Renal pelvis (tissue), 12 donors: ENCODE measurements at places on chromosomes 2 and 18. TPM values are rescaled to one million over a fixed set of nuclear protein-coding genes. Genes with fewer than 3 reads are reported as not detected.

RASGRP3 gene
- 25.3 TPM for polyA plus RNA-seq

ANKRD12 gene
- 29.9 TPM for polyA plus RNA-seq

EMILIN2 gene
- polyA plus RNA-seq, result 14.5 TPM

KCNG2 gene
- polyA plus RNA-seq, result 0.71 TPM

CCDC121 gene
- 12.1 TPM for polyA plus RNA-seq

VIT gene
- polyA plus RNA-seq, result not detected

FAM110C gene
- polyA plus RNA-seq, result 12.1 TPM

SGPP2 gene
- polyA plus RNA-seq, result 19.3 TPM

ANTXR1 gene
- 81.0 TPM for polyA plus RNA-seq

LHCGR gene
- polyA plus RNA-seq, result 0.70 TPM

CD207 gene
- not detected for polyA plus RNA-seq

CFAP53 gene
- 5.8 TPM for polyA plus RNA-seq

SP9 gene
- polyA plus RNA-seq, result not detected

UGT1A8 gene
- polyA plus RNA-seq, result not detected

LRRTM1 gene
- 41.7 TPM for polyA plus RNA-seq

APOB gene
- 3.8 TPM for polyA plus RNA-seq

PLA2R1 gene
- 83.9 TPM for polyA plus RNA-seq

DIPK1C gene
- 0.17 TPM for polyA plus RNA-seq

MSTN gene
- 2.7 TPM for polyA plus RNA-seq

CYP27C1 gene
- 9.5 TPM for polyA plus RNA-seq

MYO1B gene
- 91.6 TPM for polyA plus RNA-seq

OTX1 gene
- not detected for polyA plus RNA-seq

ADNP2 gene
- 26.1 TPM for polyA plus RNA-seq

OR6B2 gene
- not detected for polyA plus RNA-seq

OXER1 gene
- 12.8 TPM for polyA plus RNA-seq

DSG4 gene
- polyA plus RNA-seq, result not detected

MC2R gene
- 0.28 TPM for polyA plus RNA-seq

TMEM37 gene
- polyA plus RNA-seq, result 66.1 TPM

LIMS4 gene
- polyA plus RNA-seq, result 1.2 TPM

GCKR gene
- polyA plus RNA-seq, result not detected

VWC2L gene
- 0.04 TPM for polyA plus RNA-seq

RUFY4 gene
- 0.43 TPM for polyA plus RNA-seq

MTA3 gene
- 63.0 TPM for polyA plus RNA-seq

MAP4K4 gene
- polyA plus RNA-seq, result 78.5 TPM

ZNF514 gene
- polyA plus RNA-seq, result 21.0 TPM

C1QL2 gene
- polyA plus RNA-seq, result not detected

GCG gene
- not detected for polyA plus RNA-seq

FLACC1 gene
- 2.9 TPM for polyA plus RNA-seq

CSRNP3 gene
- polyA plus RNA-seq, result 9.2 TPM

INHA gene
- 2.9 TPM for polyA plus RNA-seq

UPP2 gene
- 7.2 TPM for polyA plus RNA-seq

PRSS56 gene
- polyA plus RNA-seq, result 0.13 TPM

SNTG2 gene
- 2.0 TPM for polyA plus RNA-seq

DAPL1 gene
- 26.3 TPM for polyA plus RNA-seq

NEU2 gene
- not detected for polyA plus RNA-seq
